ENCODE measurements at places on chromosomes 11 and 22.

DNA sequence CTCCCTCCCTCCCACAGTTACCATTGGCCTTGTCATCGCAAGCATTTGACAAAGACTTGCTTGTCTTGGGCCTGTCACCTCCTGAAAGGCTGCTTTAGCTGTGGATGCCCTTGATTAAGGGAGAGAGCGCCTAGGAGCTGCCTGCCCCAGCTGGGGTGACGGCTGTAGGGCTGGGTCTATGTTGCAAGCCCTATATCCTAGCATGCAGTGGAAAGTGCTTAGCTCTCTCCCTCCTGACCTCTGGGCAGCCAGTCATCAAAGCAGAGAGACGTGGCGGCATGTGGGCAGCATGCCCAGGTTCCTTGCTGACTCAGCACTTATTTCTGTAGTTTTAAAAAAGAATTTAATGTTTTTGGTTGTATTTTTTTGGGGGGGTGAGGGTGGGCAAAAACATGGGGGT is 75.9 kb downstream of the BARX2 start:
- no peak for DNase-seq

DNA sequence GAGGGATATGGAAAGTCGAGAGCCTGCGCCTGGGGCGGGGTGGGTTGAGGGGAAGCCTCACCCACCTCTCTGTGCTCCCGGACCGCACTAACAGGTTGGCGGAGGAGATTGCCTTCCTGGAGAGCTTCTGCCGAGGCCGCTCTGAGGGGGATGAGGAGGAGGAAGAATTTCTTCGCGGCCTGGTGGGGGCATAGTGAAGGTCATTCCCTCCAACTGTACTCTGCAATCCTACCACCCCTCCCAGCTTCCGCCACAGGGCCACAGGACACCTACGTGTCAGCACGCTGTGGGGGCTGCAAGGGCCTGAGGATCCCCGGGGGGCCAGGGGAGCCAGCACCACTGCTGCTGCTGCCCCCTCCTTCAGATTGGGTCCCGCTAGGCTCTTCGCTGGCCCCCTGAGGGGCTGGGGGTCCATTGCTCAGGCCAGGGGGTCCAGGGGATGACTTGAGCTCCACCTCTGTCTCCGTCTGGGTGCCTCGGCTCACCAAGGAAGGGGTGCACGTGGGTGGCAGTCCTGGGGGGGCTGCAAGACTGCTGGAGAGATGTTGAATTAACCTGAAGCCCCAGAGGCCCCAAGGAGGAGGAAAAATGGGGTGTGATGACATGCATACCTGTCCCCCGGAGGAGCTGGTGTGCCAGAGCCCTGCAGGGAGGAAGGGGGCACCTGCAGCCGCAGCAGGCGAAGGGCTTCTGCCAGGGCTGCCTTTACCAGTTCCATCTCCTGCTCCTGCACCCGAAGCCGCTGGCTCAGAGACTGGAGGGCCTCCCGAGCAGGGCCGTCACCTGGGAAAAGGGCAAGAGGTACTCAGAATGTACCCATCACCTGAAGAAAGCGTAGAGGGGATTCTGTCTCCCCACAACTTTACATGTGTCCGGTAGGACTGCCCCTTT is 1.5 kb downstream of the EML3 start:
- DNase-seq = no peak

- DNase-seq = no peak
These were observed 17.4 kb upstream of the CTSC start for GRCh38 chr11:88354912-88355311.

DNA sequence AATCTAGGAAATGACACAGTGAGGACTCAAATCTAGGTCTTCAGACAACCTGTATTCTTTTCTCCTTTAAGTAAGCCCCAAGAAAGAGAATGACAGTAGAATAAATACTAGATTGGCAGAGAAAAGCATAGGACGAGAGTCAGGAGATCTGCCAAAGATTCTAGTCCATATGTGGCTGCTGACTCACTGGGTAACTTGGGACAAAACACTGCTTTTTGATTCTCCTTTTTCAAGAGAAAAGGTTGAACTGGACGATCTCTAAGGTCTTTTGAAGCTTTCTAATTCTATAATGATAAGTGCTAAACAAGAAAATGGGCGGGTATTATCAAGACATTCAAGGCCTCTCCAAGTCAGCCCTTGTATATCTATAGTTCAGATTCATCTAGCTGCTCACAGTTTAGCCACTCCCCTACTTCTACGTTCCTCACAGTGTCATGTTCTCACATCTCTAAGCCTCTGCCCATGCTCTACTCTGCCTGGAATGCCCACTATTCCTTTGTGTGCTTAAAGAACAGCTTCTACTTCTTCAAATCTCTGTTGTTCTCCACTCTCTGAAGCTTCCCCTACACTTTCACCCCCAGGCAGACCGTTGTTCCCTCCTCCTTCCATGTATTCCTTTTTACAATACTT is 53.0 kb downstream of the RELT start:
- DNase-seq = no peak

- no peak for DNase-seq
These were observed 27.0 kb downstream of the SBF1 start for GRCh38 chr22:50447576-50448551.

- DNase-seq = no peak
These were observed 33.9 kb downstream of the FLRT1 start for GRCh38 chr11:64069401-64070313.

- DNase-seq = no peak
These were observed 176.7 kb downstream of the SWAP70 start for GRCh38 chr11:9840460-9841004.

DNA sequence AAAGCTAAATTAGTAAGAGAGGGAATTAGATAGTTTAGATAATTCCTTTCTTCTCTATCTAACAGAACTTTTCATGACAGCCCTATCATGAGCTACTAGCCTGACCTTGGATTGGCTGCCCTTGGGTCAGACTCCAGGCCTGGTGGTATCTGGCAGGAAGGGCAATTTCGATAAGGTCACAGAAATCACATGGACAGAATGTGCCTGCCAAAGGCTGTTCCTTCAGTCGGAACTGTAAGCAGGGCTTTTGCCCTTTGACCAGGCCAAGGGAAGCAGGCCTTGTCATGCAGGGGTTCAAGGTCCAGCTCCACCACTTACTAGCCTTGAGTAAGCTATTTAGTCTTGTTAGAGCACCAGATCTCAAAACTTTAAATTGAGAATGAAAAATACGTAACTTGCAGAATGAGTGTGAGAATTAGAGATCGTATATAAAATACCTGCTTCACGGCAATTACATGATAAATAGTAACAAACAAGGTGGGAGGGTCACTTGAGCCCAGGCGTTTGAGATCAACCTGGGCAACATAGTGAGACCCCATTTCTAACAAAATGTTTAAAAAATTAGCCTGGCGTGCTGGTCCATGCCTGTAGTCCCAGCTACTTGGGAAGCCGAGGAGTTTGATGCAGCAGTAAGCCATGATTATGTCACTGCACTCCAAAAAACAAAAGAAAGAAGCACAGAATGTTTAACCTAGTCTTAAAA is 60.8 kb upstream of the SC5D start:
- no peak for DNase-seq

DNA sequence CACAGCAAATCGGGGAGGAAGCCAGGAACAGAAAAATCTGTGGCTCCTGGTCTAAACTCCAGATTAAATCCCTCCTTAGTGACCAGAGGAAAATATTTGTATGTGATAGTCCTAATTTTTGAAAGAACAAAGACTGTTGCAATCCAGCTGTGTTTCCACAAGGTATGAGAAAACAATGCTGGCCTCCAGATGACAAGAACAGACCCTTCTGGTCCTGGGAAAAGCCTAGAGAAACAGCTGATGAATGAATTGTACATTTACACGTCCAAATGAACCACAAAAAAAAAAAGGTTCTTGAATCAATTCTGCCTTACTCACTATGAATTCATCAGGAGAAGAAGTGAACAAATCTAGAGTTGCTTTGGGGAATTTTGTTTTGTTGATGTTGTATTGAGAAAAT is 63.7 kb downstream of the ETS1 start:
- no peak for DNase-seq

DNA sequence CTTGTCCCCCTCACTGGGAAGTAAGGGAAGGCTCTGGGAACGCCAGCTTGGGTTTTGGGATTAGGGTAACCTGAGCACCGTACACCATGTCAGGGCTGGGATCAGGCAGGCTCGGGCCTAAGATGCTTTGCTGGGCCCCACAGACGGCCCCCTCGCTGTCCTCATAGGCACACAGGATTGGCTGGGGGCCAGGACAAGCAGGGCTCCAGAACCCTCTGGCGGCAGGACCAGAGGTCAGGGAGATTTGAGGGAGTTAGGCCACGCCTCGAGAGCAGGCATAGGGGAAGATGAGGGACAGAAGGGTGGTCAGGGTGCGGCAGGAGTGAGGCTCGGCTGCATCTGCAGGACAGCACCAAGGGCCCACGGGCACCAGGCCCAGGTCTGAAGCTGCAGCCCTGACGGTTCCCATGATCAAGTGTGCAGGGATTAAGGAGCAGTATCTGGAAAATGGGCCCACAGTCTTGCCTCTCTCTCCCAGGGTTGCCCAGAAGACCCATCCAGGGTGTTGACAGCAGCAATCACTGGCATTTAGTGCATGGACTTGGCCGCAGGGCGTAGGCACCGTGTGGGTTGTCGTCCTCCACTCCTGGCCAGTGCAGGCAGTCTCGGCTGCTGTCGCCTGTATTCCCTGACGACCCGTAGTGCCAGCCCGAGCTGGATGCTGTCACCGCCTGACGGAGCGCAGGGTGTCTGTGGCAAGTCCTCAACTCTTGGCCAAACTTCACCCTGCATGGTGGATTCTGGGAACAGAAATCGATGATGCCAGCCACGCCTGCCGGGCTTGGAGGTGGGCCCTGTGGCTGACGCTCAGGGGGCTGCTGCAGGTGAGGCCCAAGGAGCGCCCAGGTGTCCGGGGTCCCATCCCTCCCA is 15.7 kb upstream of the GNB1L start:
- no peak for DNase-seq

DNA sequence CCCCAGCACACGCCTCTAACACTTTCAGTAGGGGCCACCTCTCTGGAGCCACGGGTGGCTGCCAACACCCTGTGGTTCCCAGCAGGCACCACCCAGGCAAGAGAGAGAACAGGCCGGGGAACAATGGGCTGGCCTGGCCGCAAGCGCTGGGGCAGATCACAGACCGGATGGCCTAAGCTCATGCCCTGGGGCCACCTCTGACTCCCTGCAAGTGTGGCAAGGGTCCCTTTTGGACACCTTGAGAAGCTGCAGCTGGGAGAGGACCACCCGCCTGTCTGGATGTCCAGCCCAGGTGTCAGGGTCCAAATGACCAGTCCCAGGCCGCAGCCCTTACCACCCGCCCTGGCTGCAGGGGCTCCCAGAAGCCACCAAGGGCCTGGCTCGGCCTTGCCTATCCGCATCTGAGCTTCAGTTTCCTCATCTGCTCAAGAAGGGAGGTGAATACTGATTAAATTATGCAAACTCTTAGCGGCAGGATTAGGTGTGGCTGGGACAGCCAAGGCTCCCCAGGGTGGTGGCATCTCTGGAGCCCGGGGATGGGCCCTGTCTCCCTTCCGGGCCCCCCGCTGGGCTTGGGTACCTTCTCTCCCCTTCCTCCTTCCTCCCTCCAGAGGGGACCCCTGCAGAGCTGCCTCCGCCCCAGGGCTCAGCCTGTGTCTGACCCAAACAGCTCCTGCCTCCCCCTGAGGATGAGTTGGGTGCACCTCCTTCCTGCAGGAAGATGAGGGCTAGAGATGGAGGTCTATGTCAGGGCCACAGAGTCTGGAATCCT is 785 bp upstream of the SUSD2 start:
- no peak for DNase-seq

DNA sequence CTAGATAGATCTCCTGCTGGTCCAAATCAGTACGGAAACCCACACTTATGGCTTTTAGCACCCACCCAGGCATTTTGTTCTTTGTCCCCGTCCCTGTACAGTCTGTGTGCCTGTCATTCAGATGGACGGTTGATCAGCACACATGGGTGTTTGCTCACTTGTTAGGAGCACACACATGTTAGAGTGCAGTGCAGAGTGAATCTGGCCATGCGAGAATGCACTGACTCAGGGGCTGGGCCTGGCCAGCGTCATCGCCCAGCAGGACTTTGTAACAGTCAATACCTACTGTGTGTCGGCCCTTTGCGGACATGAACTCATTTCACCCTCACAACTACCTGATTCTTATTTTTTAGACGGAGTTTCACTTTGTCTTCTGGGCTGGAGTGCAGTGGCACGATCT is 3.4 kb downstream of the RPS6KA4 start:
- no peak for DNase-seq

DNA sequence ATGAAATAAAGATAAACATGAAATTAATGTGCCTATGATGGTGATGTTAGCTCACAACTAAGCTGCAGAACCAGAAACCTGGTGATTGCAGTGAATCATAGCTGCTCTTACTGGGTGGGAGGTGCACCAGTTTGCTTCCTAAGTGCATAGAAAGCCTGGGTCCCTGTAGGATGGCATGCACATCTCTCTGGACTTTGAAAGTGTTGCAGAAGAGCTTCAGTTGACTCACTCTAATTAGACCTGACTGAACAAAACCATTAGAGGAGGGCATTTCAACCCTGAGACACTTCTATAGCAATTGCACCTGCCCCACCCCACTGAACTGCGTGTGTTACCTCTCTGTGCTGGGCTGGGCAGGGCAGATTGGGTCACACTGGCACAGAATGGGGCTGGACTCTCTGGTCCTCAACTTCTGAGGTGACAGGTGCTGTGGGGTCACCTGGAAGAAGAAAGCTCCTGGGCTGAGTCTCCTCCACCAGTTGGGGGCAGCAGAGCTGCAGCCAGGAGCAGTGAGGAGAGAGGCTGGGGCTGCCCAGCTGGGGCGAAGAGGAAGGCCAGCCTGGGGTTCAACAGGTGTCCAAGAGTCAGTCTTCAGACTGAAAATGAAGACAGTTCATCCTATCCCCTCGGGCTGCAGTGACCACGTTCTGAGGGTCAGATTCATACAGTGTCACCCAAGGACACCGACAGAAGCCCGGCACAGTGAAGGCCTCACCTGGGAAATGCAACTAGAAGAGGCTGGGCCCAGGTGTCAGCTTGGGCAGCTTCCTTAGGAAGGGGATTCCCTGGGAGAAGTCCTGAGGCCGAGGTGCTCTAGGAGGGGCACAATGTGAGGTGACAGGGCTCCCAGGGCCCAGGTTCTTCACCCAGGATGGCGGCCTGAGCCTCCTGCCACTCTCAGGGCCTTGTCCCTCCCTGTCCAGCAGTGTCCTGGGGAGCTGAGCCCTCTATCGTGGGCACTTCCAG is 58.1 kb downstream of the GGTLC2 start:
- no peak for DNase-seq

GRCh38 chr11:65553301-65554001 is 4.7 kb downstream of the LTBP3 start:
- DNase-seq = no peak

GRCh38 chr11:123594188-123594901 is 60.1 kb downstream of the SCN3B start:
- no peak for DNase-seq

Data from activated CD8-positive, alpha-beta memory T cell treated with anti-CD3 and anti-CD28 coated beads for 1 hour (primary cell).